ENCODE measurements at places on chromosomes 3 and 15.
A peak's percentile ranks its signal among the peaks of the same experiment; 100 is the strongest.

- DNase-seq, result no peak
Measured at GRCh38 chr15:84734794-84735479, 13.5 kb upstream of the ZNF592 start.

GRCh38 chr15:69272139-69272538, 26.6 kb upstream of the PAQR5 start:
- DNase-seq, result no peak

DNA sequence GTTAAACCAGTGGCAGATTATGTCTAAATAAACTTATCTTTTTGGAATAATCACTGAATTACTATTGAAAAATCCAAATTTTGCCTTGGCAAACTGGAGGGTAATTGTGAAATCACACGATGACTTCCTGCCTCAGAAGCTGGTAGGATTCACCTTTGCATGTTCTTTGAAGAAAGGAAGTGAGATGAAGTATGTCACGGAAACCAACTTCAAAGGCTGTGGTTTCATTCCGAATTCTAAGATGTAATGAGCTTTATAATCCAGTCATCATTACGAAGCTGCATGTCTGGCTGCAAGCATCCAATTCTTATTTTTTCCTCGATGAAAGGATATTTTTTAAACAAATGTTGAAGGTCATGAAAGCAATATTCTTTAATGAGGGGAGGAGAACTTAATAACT, 15.0 kb upstream of the ZBED2 start:
- DNase-seq, result no peak

GRCh38 chr3:10198761-10199649, 34.3 kb downstream of the IRAK2 start:
- DNase-seq, result no peak

DNA sequence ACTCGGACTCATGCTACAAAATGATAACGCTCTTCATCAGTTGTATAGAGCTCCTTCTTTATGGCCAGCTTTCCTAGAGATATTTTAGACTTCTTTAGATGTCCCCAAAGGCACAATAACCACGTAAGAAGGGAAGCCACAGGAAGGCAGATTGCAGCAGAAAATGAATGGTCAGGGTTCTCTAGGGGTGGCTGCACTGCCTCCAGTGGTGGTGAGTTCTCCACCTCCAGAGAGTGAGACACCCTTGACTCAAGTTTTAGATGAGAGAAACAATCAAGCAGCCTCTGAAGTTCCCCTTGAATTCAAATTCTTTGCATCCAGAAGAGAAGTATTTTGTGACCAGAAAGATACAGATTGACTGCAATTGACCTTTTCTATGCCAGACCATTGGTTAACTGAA, 191.5 kb downstream of the TP63 start:
- DNase-seq, result no peak

- no peak for DNase-seq
Measured at GRCh38 chr3:13612829-13613228, 63.9 kb downstream of the FBLN2 start.

GRCh38 chr15:94279736-94280135, 48.4 kb downstream of the MCTP2 start:
- no peak for DNase-seq

- DNase-seq, result peak; percentile 42
Measured at GRCh38 chr3:141940194-141940776, 63.8 kb downstream of the ATP1B3 start.

GRCh38 chr3:159904911-159905310, 83.7 kb upstream of the IL12A start:
- no peak for DNase-seq

DNA sequence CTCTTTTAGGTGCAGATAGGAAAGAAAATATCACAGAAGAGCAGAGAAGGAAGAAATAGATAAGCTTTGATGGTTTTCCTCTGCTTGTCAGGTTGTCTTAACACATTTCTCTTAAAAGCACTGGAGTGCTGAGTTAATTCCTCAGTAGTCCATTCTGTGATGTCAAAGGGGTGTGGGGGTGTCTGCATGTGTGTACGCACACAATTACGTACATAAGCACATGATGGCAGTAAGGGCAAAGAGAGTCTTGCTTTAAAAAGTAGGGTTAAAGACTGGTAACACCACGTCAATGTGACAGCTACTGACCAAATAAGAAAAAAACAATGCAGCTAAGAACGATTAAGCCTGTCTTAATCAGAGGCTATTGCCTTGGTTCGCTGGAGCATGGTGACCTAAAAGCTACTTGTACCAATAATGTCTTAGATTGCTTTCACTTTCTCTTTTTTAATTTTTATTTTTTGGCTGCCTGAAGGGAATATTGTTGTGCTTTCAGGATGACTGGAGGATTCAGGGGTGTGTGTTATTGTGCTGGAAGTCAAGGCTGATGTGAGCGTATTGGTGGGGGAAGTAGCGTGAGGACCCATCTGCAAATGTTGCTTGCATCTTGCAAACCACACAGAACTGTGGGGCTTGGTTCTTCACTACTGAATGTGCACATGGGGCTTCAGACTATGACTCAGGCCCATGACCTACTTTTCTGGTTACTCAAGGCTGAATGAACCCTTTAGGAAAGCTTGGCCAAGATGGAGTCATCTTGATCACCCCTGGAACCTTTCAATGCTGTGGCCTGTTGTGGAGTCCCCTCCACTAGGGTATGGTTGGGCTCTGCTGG, 417.8 kb upstream of the TPM1 start:
- DNase-seq, result no peak

DNA sequence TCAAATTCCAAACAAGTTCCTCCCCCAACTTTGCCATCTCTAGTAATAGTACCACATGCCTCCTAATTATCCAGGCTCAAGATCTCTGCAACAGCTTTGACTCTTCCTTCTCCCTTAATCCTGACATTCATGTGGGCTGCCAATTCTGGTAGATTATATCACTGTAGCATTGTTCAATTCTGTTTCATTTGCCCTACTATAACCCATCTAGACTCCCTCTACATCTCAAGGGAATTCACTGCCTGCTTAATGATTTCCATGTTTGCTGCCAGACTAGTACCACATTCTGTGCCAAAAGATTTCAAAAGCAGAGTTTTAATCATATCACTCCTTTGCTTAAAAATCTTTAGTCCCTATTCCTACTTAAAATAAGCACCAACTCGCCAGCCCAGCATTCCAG, 34.6 kb upstream of the PPIB start:
- DNase-seq, result no peak

- peak; percentile 45 for DNase-seq
Measured at GRCh38 chr15:40421246-40422157, 15.9 kb downstream of the IVD start.

DNA sequence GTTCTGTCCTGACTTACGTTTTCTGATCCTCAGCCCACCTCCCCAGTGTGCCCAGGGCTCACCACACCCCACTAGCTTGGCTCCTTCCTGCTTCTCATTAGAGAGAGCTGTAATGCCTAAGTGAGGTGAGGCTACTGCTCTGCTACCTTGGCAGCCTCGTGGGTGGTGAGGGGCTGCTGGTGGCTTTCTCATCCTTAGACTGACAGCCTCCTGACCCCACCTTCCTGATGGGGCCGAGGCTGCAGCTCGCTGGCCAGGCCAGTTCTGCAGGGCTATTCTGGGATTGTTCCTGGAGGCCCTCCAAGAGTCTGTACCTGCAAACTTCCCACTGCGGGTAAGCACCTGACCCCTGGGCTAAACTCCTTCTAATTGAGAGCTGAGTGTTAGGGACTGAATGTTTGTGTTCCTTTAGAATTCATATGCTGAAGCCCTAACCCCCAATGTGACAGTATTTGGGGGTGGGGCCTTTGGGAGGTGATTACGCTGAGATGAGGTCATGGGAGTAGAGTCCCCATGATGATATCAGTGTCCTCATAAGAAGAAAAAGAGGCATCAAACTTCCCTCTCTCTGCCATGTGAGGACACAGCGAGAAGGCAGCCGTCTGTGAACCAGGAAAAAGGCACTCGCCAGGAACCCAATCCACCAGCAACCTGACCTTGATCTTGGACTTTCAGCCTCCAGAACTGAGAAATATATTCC, 38.1 kb upstream of the IQSEC1 start:
- no peak for DNase-seq
